Brain pericyte (primary cell): ENCODE measurements at places on chromosomes 11 and 22.

DNA sequence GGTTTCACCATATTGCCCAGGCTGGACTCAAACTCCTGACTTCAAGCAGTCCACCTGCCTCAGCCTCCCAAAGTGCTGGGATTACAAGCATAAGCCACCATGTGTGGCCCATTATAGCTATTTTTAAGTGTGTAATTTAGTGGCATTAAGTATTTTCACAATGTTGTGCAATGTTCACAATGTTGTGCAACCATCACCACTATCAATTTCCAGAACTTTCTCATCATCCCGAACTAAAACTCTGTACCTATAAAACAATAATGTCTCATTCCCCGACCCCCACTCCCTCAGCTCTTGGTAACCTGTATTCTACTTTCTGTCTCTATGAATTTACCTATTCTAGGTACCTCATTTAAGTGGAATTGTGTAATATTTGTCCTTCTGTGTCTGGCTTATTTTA, 7.5 kb downstream of the CFAP68 start:
- DNase-seq, result no peak

DNA sequence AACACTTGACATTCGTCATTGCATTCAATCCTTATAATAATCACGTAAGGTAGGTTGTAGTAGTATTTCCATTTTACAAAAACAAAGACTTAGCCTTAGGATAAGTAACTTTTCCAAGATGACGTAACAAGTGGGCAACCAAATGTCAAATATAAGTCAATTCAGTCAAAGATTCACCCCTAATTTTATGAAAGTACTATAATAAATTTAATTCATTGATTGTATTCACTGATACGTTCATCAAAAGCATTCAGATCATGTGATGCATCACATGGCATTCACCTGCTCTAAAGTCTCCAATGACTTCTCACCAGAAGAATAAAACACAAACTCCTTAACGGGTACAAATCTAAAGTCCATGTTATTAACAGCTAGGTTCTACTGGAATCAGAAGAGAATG, 2.1 kb downstream of the KIF18A start:
- DNase-seq, result no peak

DNA sequence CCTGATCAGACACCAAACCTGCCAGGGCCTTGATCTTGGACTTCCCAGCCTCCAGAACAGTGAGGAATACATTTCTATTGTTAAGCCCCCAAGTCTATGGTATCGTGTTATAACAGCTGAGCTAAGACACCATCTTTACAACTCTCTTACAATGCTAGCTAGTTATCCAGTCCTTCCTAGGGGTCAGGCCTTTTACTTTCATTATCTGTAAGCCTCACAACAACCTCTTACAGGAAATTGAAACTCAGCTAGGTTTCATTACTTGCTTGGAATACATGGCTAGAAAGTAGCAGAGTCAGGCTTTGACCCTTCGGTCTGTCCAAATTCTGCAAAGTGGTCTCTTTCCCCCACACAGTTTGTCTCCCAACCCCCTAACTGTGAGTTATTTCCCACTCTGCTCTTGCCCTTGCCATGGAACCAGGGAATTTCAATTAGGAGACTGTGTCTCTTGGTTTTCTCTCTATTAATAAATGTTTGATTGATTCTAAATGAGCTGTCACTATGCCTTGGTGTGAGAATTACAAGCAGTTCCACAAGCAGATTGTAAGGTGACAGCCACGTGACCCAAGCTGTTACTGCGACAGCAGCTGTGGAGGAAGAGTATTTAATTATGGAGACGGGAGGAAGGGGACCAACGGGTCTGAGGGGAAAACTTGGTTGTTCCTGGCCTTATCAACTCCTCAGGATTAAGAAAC, 38.4 kb upstream of the CLMP start:
- DNase-seq, result no peak

DNA sequence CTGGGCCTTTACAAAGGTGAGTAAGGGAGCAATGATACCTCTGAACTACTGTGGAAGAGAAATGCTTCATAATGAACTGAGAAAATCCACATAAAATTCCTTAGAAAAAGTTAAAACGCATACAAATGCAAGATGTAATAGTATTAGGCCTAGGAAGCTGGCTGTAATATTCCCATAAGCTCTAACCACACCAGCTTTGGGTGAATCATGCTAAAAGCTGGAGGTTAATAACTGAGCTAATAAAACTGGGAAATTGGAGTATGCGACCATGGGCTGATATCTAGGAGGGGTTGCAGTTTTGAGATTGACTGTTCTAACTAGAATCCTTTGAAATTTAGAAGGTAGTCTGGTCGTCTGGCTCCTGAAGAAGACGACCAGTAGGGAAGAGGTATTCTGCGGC, 28.6 kb upstream of the RCE1 start:
- DNase-seq, result no peak

DNA sequence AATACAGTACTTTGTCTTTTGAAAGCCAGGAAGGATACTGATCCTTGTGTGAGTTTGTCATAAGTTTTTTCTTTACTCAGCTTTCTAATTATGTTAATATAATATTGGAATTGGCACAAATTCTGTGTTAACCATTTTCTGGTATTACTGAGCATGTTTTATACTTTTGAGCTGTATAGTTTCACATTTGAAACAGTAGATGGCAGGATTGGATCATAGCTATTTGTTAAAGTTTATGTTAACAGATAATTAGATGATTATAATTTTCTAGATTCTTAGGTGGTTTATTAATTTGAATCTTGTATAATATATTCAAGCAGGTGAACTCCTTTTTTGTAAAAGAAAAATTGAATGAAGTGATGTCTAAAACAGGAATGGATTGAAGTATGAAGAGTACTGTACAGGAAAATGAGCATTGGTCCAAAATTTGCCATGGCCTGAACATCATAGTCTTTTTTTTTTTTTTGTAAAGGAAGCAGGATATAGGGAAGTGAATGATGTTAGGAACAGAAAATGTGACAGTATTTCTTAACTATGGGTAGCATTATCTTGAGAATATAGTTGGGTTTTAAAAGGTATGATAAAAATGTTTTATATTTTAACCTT, 102.0 kb downstream of the CYP2R1 start:
- DNase-seq, result no peak

- DNase-seq, result no peak
Measured at GRCh38 chr22:49705972-49706352, 121.7 kb downstream of the BRD1 start.

GRCh38 chr22:42769238-42769573, 48.5 kb upstream of the A4GALT start:
- DNase-seq, result no peak

GRCh38 chr22:27090611-27091011, 433.2 kb downstream of the MIAT start:
- no peak for DNase-seq

GRCh38 chr22:39522567-39523300, 2.4 kb downstream of the ATF4 start:
- DNase-seq, result no peak

DNA sequence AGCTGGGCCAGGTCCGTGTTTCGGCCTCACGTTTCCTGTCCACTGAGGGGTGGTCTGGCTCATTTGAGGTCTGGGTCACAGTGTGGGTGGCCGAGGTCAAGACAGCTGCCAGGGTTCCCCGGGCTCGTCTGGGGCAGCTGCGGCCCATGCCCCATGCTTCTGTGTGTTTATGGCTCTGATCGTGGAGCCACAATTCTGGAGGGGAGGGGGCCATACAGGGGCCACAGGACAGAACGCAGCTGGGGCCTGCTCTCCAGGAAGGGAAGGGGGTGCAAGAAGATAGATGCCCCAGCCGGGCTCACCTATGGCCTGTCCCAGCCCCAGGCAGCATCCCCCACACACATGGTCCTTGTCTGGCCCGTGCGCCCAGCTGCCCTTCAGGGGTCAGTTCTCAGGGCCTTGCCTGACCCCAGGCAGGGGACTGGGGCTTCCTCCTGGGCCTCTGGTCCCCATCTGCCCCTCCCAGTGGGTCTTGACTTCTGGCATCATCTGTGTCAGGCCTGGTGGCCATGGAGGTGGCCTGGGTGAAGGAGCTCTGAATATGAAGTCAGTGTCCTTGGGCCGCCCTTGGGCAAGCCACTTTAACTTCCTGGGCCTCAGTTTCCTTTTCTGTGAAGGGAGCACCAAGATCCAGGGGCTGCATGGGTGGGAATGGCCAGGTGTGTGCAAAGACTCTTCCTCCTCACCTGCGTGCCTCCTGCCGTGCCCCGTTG, 8.4 kb downstream of the TSPAN32 start:
- DNase-seq, result no peak

DNA sequence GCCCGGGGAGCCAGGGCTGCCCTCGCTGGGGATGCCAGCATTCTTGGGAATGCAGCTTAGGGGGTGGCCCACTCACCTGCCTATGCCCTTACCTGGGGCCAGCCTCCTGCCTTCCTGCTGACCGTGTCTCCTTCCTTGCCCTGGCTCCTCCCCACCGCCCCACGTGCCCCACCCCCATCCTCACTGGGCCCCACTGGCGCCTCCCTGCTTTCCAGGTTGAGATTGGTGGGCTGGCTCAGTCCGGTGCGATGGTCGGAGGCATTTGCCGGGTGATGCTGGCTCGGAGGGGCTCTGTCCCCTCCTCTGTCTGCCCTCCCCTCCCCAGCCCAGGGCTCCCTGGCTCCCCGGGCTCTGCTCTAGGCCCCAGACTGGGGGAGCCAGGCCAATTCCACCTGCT, 34.1 kb upstream of the GRAMD4 start:
- no peak for DNase-seq

- DNase-seq, result no peak
Measured at GRCh38 chr11:72652873-72653630, 21.2 kb downstream of the PDE2A start.

- no peak for DNase-seq
Measured at GRCh38 chr11:45334410-45334809, 48.3 kb upstream of the SYT13 start.

DNA sequence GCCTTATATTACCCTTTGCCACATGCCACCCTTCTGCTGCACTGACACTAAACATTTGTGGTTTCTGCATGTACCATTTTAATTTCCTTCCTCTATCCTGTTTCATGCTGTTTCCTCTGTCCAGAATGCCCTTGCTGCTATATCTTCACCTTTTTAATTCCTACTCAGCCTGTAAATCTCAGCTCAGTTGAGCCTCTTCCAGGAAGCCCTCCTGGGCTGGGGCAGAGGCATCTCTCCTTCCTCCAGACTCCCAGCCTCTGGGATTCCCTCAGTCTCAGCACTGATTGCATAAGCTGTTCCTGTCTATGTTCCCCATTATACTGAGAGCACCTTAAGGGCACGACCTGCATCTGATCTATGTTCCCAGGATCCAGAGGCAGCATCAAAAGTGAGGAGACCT, 98.7 kb downstream of the RNF169 start:
- no peak for DNase-seq

- DNase-seq, result no peak
Measured at GRCh38 chr22:42716649-42717127, 4.0 kb downstream of the A4GALT start.

GRCh38 chr22:37180531-37181231, 7.4 kb downstream of the C1QTNF6 start:
- DNase-seq, result no peak

DNA sequence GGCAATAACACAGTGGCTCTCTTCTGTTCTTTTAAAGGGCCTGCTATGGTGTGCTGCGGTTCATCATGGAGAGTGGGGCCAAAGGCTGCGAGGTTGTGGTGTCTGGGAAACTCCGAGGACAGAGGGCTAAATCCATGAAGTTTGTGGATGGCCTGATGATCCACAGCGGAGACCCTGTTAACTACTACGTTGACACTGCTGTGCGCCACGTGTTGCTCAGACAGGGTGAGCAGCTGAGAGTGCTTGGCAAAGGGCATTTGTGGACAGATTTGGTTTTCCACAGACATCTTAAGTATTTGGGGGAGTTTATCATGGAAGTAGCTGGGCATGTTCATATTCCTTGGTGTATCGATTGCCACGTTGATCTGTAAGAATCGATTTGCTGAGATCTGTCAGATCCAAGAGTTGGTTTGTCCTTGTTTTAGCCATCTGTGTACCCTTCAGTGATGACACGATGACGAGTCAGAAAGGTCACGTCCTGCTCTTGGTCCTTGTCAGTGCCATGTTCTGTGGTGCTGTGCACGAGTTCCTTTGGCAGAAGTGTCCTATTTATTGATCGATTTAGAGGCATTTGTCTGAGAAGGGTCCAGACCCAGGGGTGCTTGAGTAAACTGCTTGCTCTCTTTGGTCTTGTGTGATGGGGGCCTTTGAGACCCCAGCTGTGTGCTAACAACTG, 4.8 kb downstream of the RPS3 start:
- DNase-seq, result no peak

DNA sequence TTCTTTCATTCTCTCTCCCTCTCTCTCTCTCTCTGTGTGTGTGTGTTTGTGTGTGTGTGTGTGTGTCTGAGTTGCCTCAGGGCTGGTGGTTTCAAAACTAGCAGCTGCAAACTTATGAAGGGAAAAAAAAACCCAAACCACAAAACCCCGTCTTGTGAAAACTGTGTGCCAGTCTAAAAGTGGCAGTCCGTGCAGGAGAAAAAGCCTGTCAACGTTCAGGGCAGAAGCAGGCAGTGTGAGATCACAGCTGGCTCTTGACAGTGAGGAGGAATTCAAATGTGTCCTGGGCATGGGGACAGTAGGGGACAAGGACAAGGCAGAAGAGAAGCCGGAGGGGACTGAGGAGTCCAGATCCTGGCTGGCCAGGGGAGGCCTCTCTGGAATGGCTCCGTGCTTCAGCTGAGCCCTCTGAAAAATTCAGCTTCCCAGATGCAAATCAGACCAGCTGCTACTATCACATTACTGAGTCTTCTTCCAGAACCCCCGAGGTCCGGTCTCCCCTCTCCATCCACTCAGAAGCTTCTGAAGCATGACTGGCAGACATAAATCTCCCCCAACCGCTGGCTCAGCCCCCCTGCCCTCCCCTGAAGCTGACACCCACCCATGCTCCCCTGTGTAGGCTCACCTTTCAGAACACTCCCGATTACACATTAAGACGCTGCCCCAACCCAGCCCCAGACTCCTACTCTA, 31.9 kb downstream of the FLI1 start:
- no peak for DNase-seq

DNA sequence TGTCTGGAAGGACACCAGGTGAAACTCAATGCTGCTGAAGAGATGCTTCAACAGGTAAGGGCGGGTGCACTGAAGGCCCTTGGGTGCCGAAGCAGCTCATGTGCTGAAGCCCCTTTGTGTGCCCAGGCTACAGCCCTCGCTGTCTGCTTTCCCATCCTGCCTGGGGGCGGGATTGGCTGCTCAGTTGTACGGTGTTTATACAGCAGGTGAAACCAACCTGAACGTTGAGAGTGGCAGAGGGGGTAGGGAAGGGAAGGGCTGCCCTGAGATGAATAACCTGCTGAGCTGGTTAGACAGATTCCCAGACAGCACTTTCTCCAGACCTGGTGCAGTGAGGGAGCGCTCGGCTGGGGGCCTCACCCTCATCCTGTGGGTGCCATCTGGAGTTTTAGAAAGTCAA, 75.7 kb downstream of the CYB5R2 start:
- DNase-seq, result no peak

DNA sequence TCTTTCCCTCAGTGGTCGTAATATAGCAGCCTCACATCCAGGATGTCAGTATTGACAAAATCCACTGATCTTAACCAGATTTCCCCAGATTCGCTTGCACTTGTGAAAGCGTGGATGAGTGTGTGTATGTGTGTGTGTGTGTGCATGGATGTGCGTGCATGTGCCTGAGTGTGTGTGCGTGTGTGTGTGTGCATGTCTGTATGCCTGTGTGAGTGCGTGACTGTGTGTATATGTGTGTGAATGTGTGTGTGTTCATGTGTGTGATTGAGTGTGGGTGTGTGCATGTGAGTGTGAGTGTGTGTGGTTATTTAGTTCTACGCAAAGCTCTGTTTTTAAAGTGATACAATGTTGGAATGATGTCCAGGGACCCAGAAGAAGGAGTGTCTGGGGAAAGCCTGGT, 723.2 kb downstream of the BRD1 start:
- no peak for DNase-seq
